Esophagus mucosa (tissue), 1 donor: ENCODE measurements at places on chromosomes 2 and 18. TPM values are rescaled to one million over a fixed set of nuclear protein-coding genes. Genes with fewer than 3 reads are reported as not detected.

DNA sequence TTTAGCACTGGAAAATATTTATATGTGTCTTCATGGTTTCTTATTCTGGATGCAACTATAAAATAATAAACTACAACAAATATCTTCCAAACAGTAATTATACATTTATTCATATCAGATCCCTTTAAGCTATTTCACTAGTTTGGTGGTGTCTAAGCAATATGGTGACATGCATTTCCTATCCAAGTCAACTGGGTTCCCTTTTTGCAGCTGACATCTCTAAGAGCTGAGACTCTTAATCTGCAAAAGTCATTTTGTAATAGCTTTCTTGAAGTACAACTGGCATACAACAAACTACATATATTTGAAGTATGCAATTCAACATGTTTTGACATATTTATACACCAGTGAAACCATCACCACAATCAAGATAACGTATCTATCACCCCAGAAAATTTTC is 59.9 kb upstream of the SLC1A4 start:
- ATAC-seq, result no peak

STRADB gene
- 12.9 TPM for total RNA-seq

- ATAC-seq, result peak; percentile 64
Observed at GRCh38 chr2:99032786-99033185, 96.8 kb upstream of the CRACDL start.

DNA sequence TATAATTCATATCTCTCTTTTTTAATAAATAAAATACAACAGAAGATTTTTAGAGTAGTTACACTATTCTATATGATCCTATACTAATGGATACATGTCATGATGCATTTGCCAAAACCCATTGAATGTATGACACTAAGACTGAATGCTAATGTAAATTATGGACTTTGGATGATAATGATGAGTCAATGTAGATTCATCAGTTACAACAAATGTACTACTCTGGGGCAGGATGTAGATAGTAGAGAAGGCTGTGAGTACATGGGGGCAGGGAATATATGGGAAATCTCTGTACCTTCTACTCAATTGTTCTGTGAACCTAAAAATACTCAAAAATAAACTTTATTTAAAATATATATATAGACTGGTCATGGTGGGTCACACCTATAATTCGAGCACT is 45.6 kb upstream of the NEDD4L start:
- ATAC-seq, result no peak

DNA sequence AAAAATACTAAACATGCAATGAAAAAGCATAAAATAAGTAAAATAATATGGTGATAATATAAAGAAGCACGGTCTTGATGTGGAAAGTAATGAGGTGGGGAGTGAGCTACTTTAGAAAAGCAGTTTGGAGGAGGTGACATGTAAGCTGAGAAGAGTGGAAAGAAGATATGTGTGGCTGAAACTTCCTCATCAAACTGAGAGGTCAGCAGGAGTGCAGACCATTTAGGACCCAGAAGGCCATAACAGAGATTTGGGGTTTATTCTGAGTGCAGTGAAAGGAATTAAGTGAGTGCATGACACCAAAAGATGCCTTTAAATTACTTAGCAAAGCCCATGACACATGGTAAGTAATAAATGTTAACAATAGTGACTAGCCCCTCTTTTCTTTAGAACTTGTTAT is 24.4 kb upstream of the TMEM182 start:
- no peak for ATAC-seq

DNA sequence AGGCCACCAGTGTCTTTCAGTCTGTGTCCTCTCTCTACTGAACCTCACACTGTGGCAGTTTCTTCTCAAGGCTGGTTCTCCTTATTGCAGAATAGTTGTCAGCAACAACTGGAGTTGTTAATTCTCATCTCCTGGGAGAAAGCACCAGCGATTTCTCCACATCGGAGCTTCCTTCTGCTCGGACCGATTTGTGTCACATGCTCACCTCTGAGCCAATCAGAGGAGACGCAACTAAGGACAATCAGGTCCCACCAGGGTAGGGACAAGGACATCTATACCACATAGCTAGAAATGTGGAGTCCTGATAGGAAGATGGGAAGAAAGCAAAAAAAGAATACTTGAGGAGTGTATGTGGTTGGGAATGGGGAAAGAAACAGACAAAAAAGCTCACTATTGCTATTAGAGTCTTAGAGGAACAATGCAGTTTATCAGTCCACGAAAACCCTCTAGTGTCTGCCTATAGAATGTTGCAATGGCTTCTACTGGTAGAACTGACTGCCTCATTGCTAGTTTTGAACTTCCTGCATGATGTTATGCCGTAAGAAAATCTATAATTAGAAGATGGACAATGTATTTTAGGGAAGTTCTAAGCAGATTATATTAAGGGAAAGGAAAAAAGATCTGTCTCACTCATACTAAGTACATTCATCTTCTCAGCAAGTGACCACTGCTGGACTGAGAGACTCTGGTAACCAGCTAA is 169.7 kb downstream of the CDCA7 start:
- no peak for ATAC-seq

DNA sequence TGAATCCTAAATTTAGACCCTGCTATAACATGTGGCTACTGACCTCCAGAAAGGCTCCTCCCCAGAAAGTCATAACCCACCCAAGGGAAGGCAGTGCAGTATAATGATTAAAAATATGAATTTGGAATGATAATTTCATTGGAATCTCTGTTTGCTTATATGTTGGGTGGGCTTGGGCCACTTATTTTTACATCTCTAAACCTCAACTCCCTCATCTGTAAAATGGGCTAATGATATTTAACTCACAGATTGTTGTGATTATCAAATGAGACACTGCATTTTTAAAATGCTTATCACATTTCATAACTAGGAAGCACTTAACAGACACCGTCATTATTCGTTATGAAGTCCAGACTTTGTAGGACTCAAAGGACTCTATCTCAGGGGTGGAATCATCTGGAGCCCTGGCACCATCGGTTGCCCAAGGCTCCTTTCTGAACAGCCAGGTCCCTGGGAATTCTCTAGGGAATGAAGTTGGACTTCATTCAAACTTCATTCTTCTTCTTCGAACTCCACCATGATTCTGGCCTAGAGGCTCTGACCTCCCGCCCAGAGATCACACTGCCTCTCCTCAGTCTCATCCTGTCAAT is 33.1 kb upstream of the RMDN2 start:
- no peak for ATAC-seq

DNA sequence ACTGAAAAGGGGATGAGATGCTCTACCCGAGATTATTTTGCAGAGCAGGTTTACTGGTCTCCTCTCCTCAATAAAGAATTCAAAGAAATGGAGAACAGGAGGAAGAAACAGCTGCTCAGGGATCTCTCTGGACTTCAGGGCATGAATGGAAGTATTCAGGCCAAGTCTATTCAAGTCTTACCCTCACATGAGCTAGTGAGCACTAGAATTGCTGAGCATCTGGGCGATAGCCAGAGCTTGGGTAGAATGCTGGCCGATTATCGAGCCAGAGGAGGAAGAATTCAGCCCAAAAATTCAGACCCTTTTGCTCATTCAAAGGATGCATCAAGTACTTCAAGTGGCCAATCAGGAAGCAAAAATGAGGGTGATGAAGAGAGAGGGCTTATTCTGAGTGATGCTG is 60.0 kb downstream of the PIKFYVE start:
- no peak for ATAC-seq

DNA sequence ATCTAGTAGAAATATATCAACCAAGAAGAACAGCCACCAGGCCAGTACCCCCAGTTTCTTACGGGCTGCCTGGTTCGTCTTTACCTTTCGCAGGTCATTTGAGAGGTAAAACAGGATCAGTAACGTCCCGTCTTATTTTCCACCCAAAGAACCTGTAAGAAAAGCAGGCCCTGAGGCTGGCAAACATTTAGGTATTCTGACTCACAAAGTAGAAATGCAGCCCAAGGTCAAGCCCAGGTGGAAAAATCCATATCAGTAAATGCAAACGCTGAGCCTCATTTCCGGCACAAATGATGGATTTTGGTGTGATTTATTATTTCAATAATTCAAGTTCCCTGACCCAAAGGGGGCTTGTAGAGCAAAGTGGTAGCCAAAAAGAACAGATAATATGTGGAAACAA is 171.2 kb downstream of the ZNF516 start:
- ATAC-seq, result no peak

DNA sequence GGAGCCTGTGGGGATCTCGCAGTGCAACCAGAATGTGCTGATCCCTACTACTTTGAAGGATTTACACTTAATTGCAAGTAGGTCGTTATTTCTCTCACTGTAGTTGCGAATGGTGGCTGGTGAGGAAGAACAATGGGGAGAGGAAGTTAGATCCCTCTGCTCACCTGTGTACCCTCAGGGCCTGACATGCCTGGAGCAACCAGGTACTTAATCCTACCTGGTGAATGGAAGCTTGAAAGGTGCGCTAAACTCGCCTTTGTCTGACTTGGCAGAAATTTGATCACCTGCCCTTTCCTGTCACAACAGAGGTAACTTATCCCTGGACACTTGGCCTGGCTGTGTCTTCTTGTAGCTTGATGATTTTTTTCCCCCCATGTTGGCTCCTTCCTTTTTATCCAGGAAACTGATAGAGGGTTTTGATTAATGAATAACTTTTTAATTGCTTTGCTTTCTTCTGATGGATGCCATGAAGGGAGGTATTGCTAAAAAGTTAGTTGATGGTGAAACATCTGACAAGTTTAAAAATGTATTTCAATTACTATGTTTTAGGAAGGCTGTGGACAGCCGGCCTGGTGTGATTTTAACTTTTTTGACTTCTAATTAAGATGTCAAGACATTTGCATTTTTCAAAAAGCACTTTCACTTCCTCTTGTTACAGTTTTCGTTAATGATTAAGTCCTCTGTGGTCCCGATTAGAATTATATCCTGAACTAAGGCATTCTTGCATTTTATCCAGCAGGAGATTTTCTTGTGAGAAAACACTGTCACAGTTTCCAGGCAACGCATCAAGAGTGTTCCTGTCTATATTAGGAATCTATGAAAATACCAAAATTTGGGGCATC is 9.2 kb downstream of the SGPP2 start:
- peak; percentile 95 for ATAC-seq

- ATAC-seq, result no peak
Observed at GRCh38 chr2:230184727-230185578, 34.8 kb downstream of the SP110 start.

DNA sequence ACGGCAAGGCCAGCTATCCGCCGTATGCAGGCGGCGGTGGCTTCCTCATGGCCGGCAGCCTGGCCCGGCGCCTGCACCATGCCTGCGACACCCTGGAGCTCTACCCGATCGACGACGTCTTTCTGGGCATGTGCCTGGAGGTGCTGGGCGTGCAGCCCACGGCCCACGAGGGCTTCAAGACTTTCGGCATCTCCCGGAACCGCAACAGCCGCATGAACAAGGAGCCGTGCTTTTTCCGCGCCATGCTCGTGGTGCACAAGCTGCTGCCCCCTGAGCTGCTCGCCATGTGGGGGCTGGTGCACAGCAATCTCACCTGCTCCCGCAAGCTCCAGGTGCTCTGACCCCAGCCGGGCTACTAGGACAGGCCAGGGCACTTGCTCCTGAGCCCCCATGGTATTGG is 3.1 kb downstream of the B3GNT7 start:
- ATAC-seq, result no peak

GRCh38 chr2:207996848-207997247 is 28.5 kb downstream of the PLEKHM3 start:
- no peak for ATAC-seq

GRCh38 chr18:73577365-73577764 is 570.3 kb downstream of the FBXO15 start:
- no peak for ATAC-seq

- ATAC-seq, result peak; percentile 45
Observed at GRCh38 chr2:232418466-232419244, 12.0 kb downstream of the ALPG start.

- ATAC-seq, result no peak
Observed at GRCh38 chr18:46013484-46014189, 46.5 kb upstream of the EPG5 start.

DNA sequence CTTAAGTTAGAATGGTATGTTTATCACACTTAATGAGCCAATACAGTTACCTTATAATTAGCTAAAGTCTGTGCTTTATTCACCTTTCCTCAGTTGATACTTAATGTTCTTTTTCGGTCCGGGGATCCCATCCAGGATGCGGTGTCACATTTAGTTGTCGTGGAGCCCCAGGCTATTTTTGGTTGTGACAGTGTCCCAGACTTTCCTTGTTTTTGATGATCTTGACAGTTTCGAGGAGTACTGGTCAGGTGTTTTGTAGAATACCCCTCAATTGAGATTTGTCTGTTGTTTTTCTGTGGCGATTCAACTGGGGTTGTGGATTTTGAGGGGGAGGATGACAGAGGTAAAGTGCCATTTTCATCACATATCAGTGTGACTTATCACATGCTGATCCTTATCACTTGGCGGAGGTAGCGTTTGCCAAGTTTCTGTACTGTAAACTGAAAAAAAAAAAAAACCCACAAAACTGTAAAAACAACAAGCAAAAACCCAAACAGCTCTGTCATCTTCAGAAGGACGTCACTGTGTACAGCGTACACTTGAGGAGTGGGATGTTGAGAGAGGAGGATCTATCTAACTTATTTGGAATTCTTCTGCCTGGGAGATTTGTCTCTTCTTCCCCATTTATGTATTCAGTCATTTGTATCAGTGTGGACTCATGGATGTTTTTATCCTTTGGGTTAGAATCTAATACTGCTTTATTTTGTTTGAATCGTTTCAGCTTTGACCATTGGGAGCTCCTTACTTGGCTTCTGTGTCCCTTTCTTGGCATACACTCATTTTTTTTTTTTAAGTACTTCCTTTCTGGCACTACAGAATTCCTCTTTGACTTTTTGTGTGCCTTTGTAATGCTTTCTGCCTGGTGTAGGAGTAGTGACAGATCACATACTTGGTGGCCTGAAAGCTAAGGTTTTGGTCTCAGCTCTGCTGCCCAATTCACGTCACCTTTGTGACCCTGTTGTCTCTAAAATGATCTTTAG is 68.1 kb downstream of the FMNL2 start:
- ATAC-seq, result no peak

DNA sequence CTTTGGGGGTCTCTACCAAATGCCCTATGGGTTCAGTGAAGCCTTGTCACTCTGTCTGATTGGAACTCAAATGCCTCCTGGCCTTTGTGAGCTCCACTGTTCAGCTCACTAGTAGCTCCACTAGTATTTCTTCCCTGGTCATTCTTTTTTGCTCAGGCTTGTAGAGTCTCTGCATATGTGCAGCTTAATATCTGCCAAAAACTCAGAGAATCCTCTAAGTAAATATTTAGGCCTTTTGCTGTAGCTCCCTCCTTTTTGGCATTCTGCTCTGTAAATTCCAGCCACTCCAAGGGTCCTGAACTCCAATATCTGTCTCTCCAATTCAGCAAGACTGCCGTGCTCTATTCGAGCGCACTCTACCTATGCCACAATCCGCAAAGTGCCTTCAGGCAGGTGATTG is 146.5 kb downstream of the MAIP1 start:
- ATAC-seq, result no peak

DNA sequence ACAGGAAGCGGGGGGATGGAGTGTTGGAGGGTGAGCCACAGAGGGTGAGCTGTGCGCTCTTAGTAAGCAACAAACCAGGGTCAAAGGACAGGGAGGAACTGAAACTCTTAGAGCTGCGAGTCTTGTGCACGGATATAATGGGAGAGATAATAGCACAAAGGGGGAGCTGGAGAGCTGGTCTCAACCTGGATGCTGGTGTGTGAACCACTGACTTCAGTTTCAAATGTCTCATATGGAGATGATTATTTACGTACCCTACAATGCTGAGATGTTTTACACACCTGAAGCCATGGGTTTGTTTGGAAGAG is 35.9 kb downstream of the PTGR3 start:
- ATAC-seq, result peak; percentile 28
